Osteocyte (in vitro differentiated cells): ENCODE measurements at places on chromosomes 3 and 15. TPM values are rescaled to one million over a fixed set of nuclear protein-coding genes. Genes with fewer than 3 reads are reported as not detected.
A peak's percentile ranks its signal among the peaks of the same experiment; 100 is the strongest.

DNA sequence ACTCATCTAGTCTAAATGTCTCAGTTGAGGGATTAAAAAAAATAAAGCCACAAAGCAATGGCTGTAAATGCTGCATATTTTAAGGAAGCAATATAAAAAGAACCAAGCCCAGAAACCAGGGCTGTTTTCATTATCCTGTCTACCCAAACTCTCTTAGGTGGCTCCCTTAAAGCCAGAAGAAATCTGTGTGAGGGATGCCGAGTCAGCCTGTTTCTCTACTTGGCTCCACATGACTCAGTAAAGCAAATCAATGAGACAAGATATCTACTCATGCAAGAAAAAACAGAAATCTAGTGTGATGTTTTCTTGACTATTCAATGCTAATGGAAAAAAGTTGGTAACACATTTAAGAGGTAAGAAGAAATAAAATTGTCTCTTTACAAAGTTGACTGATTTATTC is 296.2 kb downstream of the ZBTB20 start:
- no peaks in the 10 kb centered on the region for H3K27me3 ChIP-seq
- no peak overlapping the region for H3K4me3 ChIP-seq
- DNase-seq = no peak
- H3K27ac ChIP-seq = no peak overlapping the region
- peaks cover 7% of the 10 kb centered on the region for H3K4me1 ChIP-seq

- H3K27ac ChIP-seq = peak overlapping the region; percentile 83
- DNase-seq = no peak
- H3K4me1 ChIP-seq = peaks cover 17% of the 10 kb centered on the region
- peaks cover 2% of the 10 kb centered on the region for H3K36me3 ChIP-seq
- H3K27me3 ChIP-seq = no peaks in the 10 kb centered on the region
Observed at GRCh38 chr3:100810671-100811070, 101.4 kb downstream of the TFG start.

Gene WHAMM
- 8.9 and 9.6 TPM in 2 replicates for total RNA-seq

Gene CPOX
- total RNA-seq = 17.4 and 19.3 TPM in 2 replicates

Gene CHD2
- total RNA-seq = 89.9 and 102 TPM in 2 replicates

Gene TM4SF1
- total RNA-seq = 120 and 122 TPM in 2 replicates

- no peak overlapping the region for H3K27ac ChIP-seq
- H3K4me1 ChIP-seq = no peaks in the 10 kb centered on the region
- peaks cover 38% of the 10 kb centered on the region for H3K27me3 ChIP-seq
- DNase-seq = no peak
Observed at GRCh38 chr3:72033666-72034428, 248.9 kb upstream of the PROK2 start.

DNA sequence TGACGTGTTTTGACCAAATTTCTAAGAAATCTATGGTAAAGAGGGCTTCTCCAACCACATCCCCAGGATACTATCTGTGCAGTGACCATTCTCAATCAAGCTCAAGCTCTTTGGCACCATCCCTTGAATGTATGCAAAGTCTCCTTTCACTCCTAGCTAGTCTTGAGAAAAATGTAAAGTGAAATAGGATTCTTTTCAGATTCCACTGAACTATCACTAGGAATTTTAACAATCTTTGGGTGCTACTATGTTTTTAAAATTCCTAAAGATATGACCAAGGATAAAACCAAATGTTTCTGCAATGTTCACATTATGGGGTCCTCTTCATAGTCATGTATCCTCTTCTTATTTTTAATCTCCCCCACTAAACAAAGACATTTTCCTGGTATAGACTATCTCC is 107.8 kb downstream of the TMCO5A start:
- H3K27me3 ChIP-seq = no peaks in the 10 kb centered on the region
- no peak overlapping the region for H3K4me3 ChIP-seq
- H3K36me3 ChIP-seq = no peaks in the 10 kb centered on the region
- peaks cover 33% of the 10 kb centered on the region for H3K4me1 ChIP-seq
- no peak overlapping the region for H3K27ac ChIP-seq
- DNase-seq = no peak

GRCh38 chr3:188918093-188918492 is 253.7 kb upstream of the TPRG1 start:
- no peaks in the 10 kb centered on the region for H3K36me3 ChIP-seq
- no peak overlapping the region for H3K4me3 ChIP-seq
- peaks cover 7% of the 10 kb centered on the region for H3K4me1 ChIP-seq
- no peaks in the 10 kb centered on the region for H3K27me3 ChIP-seq
- no peak for DNase-seq
- no peak overlapping the region for H3K27ac ChIP-seq

GRCh38 chr3:31999907-32000439 is 18.4 kb downstream of the ZNF860 start:
- H3K4me1 ChIP-seq = peaks cover 15% of the 10 kb centered on the region
- no peak overlapping the region for H3K27ac ChIP-seq
- H3K36me3 ChIP-seq = no peaks in the 10 kb centered on the region
- no peak overlapping the region for H3K4me3 ChIP-seq
- no peak for DNase-seq
- no peaks in the 10 kb centered on the region for H3K27me3 ChIP-seq

Gene IMPG2
- 0.60 and 0.73 TPM in 2 replicates for total RNA-seq
